Stimulated activated CD4-positive, alpha-beta T cell treated with anti-CD3 and anti-CD28 coated beads, Interleukin-4, amount 100 ng/mL, for 24 hours (primary cell): ENCODE measurements at places on chromosomes 2 and 18.

- DNase-seq, result no peak
Observed at GRCh38 chr2:71494091-71494490, 40.7 kb downstream of the DYSF start.

- no peak for DNase-seq
Observed at GRCh38 chr2:9303528-9304225, 97.1 kb downstream of the ASAP2 start.

GRCh38 chr18:45320724-45321123 is 294.6 kb upstream of the SLC14A2 start:
- no peak for DNase-seq

DNA sequence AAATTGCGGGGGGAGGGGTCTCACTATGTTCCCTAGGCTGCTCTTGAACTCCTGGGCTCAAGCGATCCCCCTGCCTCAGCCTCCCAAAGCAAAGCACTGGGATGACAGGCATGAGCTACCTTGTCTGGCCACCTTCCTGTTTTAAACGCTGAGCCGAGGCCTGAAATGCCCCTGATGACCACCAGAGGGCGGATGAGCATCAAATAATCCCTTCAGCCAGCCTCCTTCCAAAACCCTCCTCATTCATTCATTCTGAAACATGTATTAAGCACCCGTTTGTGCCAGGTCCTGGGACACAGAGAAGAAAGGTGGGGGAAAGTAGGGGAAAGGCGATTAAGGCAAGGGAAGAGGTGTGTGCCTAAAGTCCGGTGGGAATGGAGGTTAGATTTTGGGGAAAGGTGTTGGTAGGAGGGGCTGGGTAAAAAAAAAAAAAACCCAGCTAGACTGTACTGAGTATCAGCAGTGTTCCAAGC is 30.7 kb upstream of the PTMA start:
- peak; percentile 87 for DNase-seq

- no peak for DNase-seq
Observed at GRCh38 chr2:207813942-207814341, 44.2 kb upstream of the FZD5 start.

DNA sequence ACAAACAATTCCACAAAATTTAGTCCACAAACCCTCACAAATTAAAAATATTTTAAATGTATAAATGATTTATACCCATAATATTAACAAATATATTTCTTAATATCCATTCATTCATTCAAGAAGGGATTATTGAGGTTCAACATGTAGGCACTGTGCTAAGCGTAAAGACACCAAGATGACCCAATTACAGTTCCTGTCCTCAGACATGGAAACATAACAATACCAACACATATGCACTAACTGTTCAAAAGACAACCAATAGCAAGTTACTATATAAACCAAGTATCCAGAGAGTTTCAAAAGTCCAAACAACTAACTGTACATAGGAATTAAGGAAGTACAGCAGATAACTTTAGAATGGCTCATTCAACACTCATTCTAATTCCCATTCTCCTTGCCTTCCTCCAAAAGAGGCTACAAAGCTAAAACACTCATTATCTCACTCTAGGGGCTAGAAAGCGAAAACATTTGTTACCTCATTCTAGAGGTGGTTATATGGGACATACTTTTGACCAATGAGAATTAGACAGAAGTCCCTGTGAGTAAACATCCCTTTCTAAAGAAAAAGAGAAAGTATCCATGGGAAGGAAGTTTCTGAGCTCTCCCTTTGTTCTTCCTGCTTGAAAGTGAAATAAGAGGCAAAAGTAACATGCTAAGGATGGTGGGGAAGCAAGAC is 292.4 kb downstream of the ZEB2 start:
- DNase-seq, result no peak

DNA sequence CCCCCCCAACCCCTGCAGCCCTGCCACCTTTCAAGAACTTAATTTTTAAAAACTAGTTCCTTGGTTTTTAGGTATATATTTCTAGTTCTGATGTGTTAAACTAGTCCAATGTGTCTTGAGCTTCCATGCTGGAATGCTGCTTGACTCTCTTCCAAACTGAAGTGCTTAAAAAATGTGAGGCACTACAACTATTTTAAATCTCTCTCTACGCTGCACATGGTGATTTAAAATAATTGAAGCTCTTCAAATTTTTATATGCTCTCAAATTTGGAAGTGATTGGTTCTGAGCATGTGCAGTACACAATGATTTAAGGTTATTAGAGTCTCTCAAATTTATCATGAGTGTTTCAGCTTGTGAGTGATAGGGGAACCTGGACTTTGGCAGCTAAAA is 192.6 kb upstream of the ZEB2 start:
- DNase-seq, result no peak

GRCh38 chr18:47254341-47254939 is 3.0 kb upstream of the SKOR2 start:
- DNase-seq, result peak; percentile 14

DNA sequence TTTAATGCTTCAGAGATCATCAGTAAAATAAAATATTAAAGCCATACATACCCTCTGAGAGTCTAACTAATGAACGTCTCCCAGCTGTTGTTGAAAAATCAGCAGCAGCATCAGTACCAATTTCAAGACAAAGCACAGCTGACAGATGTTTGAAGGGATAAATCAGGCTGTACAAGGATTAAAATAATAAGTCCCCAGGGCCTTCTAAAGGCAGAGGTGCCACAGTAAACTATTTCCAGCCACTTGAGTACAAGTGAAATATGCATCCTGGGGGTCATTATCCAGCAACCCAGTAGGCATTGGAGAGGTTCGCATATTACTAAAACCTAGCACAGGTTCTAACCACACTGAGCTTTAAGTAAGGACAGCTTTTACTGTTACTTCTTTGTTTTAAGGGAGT is 76.9 kb downstream of the NXPH2 start:
- no peak for DNase-seq

DNA sequence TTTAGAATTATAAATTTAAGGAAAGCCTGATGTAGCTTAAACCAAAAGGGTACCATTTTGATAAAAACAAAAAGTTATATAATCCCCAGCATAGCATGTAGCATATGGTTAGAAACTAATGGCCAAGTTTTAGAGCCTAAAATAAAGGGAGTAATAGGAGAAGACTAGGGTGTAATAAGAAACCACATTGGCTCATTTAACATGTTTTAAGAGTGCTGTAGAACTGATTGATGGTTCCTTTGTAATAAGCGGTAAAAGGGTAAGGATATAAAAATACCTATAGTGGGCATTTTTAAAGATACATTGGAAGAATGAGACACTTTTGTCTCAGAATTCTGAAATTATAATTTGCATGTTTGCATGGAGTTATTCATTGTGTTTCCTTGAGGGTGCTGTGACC is 1.9 kb downstream of the PSMA8 start:
- DNase-seq, result no peak

DNA sequence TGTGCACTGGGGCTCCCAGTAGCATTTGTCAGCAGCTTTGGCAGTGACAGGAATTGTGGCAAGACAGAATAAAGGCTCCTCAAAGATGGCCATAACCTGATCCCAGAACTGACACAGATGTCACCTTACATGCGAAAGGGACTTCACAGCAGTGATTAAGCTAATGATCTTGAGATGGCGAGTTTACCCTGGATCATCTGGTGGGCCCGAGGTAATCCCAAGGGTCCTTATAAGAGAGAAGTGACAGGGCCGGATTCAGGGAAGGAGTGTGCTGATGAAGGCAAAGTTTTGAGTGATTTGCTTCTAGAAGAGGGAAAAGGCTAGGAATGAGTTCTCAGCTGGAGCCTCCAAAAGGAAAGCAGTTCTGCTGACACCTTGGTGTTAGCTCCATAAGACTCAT is 333.9 kb downstream of the LPIN1 start:
- DNase-seq, result no peak
